ENCODE measurements at places on chromosomes 1 and 21. TPM values are rescaled to one million over a fixed set of nuclear protein-coding genes. Genes with fewer than 3 reads are reported as not detected.

The FCRL1 gene
- total RNA-seq: 1.4 TPM

The S100A12 gene
- total RNA-seq: 22.8 TPM

The SPRR4 gene
- total RNA-seq: not detected

The ADCY10 gene
- 0.29 TPM for total RNA-seq

The IFI44 gene
- 63.2 TPM for total RNA-seq

The RNU1-2 gene
- total RNA-seq: 6,622 TPM

GRCh38 chr1:207670192-207670591 is 25.3 kb downstream of the CR1L start:
- H3K4me3 ChIP-seq: no peak overlapping the region
- H3K27me3 ChIP-seq: peaks cover 44% of the 10 kb centered on the region
- DNase-seq: no peak
- peaks cover 3% of the 10 kb centered on the region for H3K4me1 ChIP-seq
- H3K36me3 ChIP-seq: no peaks in the 10 kb centered on the region
- no peak overlapping the region for H3K27ac ChIP-seq

DNA sequence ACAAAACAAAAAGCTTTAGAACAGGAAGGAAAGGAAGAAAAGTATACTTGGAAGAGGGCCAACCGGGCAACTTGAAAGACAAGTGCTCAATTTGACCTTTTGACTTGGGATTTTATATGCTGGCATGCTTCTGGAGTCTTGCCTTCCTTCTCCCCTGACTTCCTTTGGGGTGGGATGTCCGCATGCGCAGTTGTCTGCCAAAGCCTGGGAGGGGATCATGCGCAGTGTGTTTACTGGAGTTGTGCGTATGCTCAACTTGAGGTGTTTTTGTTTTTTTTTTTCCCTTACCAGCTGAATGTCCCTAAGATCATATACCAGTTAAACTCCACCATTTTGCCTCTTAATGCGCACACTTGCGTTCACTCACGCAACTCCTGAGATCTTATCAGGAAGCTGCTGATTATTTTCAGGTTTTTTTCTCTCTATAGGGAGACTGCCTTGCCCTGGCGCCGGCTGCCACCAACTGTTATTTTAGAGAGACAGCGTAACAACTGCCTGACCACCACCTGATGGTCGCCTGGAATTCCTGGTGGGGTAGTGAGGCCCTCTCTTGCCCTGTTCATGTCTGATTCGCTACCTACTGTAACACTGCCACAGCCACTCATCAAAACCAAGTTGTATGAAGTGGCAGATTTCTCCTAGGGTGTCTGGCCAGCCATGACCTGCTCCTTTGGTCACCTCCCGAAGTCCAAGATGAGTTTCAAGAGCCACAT is 138.7 kb upstream of the ZNF644 start:
- DNase-seq: no peak
- H3K36me3 ChIP-seq: no peaks in the 10 kb centered on the region
- no peaks in the 10 kb centered on the region for H3K27me3 ChIP-seq
- peaks cover 4% of the 10 kb centered on the region for H3K4me1 ChIP-seq
- no peak overlapping the region for H3K4me3 ChIP-seq
- no peak overlapping the region for H3K27ac ChIP-seq

DNA sequence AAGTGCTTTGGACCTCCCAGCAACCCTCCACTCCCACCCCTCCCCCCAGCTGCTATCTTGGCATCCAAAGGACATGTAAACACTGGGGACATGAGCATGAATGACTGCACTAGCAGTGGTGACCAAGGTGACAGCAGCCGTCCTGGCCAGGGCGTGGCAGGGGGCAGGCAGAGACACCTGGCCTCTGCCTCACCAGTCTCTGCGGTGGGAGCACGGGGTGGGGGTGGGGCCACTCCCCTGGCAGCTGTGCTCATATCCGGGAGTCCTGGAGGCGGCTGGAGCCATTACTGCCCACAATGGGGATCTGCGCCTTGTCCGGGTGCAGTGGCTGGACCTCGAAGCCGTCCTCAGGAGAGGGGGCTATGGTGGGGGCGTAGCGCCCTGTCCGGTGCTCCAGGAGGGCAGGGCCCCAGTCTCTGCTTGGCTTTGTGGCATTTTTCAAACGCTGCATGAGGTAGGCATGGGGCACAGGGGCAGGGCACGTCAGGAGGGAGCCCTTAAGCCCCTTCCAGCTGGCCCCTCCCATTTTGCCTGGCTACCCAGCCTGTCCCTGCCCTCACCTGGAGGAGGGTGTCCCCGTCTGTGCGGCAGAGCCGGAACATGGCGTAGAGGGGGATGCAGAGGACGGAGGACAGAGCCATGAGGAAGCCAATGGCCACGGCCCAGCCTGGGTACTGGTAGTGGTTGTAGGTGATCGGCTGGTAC is 6.0 kb downstream of the CCDC24 start:
- H3K4me3 ChIP-seq: no peak overlapping the region
- no peaks in the 10 kb centered on the region for H3K27me3 ChIP-seq
- no peaks in the 10 kb centered on the region for H3K4me1 ChIP-seq
- DNase-seq: no peak
- H3K27ac ChIP-seq: no peak overlapping the region

DNA sequence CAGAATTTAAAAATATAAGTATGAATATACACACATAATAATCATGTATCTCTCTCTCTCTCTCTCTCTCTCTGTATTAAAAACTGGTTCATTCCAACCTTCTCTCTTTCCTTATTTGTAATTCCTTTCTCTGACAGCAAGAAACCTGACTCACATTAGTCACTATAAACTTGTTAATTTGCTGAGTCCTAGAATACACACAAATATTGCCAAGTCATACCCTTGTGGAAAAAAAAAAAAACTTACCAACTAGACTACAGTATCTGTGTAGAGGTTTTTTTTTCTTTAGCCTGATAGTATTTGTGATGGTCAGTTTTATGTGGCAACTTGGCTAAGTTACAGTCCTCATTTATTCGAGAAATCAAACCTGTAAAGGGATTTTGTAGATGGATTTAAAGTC is 26.3 kb upstream of the NHLH2 start:
- H3K27me3 ChIP-seq: no peaks in the 10 kb centered on the region
- H3K4me1 ChIP-seq: no peaks in the 10 kb centered on the region
- no peak overlapping the region for H3K27ac ChIP-seq
- DNase-seq: no peak

- H3K27ac ChIP-seq: peak overlapping the region; percentile 0
- no peak overlapping the region for H3K4me3 ChIP-seq
- H3K4me1 ChIP-seq: no peaks in the 10 kb centered on the region
- H3K36me3 ChIP-seq: no peaks in the 10 kb centered on the region
Observed at GRCh38 chr1:193539731-193540459, 353.5 kb upstream of the B3GALT2 start.

- H3K36me3 ChIP-seq: no peaks in the 10 kb centered on the region
- no peak overlapping the region for H3K4me3 ChIP-seq
- H3K27me3 ChIP-seq: no peaks in the 10 kb centered on the region
- DNase-seq: no peak
- no peaks in the 10 kb centered on the region for H3K4me1 ChIP-seq
Observed at GRCh38 chr21:22842875-22843274, 1844.7 kb downstream of the NCAM2 start.

DNA sequence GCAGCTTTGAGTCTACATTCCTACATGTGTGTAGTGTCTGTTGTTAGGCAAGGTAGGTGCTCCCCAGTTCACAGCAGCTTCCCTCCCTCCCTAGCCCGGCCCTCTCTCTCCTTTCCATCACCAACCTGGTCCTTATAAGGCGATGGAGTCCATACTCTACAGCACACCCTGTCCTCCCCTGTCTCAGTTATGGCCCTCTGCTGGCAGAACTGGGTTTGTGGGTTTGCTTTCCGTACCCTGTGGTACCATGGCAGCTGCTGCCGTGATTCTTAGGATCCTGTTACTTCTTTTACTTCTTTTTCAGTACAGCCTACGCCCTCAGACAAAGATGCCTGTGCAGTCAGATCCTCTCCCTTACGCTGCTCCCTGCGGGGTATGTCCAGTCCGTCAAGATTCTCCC is 31.7 kb downstream of the AK5 start:
- no peaks in the 10 kb centered on the region for H3K27me3 ChIP-seq
- DNase-seq: no peak
- H3K36me3 ChIP-seq: no peaks in the 10 kb centered on the region
- no peak overlapping the region for H3K4me3 ChIP-seq
- no peaks in the 10 kb centered on the region for H3K4me1 ChIP-seq

GRCh38 chr1:147798731-147799130 is 38.3 kb upstream of the GJA5 start:
- DNase-seq: no peak
- H3K36me3 ChIP-seq: no peaks in the 10 kb centered on the region
- H3K27ac ChIP-seq: no peak overlapping the region
- no peaks in the 10 kb centered on the region for H3K4me1 ChIP-seq
- H3K27me3 ChIP-seq: no peaks in the 10 kb centered on the region

DNA sequence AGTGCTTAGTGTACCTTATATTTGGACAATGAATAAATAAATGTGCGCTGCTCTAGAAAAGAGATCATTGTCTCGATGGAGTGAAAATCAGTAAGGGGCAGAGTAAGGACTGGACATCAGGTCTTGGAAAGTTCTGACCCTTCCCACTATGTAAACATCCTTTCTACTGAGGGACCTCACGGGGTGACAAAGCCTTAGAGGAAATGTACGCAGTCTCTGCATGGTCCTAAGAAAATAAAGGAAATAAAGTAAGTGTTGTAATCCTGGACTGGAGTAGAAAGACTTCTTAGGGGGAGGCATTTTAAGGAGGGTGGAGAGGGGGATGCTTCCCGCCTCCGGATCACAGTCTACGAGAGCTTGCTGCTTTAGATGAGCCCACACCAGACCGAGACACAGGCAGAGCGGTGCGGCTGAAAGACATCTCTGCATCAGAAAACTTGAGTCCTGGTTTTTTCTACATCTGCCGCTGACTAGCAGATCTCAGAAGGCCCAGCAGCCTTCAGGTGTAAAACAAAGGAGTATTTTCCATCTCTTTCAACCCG is 22.3 kb upstream of the GPR137B start:
- H3K4me3 ChIP-seq: no peak overlapping the region
- no peak for DNase-seq
- H3K36me3 ChIP-seq: no peaks in the 10 kb centered on the region
- no peak overlapping the region for H3K27ac ChIP-seq
- H3K27me3 ChIP-seq: no peaks in the 10 kb centered on the region
- no peaks in the 10 kb centered on the region for H3K4me1 ChIP-seq

DNA sequence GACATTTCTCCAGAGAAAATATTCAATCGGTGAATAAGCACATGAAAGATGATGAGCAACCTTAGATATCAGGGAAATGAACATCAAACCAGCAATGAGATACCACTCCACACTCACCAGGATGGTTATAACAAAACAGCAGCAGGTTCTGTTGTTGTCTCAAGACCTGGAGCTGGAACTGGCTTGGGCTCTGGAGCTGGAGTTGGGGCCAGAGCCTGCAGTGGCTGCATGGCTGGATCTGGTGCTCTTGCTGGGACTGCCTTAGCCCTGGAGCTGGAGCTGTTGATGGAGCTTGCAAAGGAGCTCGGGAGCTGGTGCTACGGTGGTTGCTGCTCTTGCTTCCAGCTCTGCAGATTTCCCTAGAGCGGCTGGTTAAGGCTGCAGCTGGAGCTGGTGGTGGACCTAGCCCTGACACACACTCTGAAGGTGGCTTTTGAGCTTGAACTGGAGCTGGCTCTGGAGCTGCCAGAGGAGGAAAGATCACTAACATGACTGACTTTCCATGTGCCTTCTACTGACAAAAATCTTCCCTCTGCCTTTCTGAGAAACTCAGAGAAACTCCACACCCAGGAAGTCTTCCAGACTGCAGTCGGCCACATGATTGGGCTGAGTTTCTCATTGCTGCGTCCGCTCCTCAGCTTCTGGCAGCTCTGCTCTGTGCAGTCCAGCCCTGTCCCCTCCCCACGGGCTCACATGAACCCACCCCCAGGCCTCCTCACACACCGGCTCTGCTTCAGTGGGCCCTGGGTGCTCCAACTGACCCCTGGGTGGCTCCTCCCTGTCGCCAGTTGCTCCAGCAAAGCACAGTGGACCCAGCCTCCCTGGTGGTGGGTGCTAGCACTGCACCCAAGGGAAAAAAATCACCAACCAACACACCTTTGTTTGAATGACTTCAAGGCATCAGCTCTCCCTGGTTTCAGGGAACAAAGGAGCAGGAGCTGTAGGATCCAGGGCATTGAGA is 139.1 kb upstream of the FMN2 start:
- no peak overlapping the region for H3K4me3 ChIP-seq
- DNase-seq: no peak
- no peaks in the 10 kb centered on the region for H3K36me3 ChIP-seq
- H3K27ac ChIP-seq: no peak overlapping the region

DNA sequence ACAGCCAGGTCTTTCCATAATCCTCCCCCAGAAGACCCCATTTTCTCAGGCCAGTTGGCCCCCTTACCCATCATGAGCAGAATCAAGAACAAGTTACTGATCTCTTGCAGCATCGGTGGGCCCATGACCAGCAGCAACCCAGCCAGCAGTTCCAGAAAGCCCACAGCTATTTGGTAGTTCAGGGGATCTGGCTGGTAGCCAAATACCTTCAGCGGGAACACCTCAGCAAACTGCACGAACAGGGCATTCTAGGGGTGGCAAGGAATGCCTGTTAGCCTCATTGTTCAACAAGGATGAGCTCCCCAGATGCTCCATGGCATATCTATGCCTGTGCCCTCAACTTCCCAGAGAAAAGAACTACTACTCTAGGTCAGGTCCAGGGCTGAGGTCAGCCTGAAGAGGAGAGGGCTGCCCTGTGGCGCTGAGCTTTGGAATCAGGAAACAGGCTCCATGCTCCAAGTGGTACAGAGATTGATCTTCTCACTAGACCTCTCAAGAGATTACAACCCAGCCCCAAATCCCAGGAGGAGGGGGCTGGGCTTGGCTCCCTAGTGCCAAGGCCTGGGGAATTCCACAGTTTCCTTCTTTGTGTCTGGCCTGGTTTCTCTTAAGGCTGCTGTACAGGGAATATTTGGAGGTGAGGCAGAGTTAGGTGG is 1.3 kb downstream of the TMEM35B start:
- H3K27ac ChIP-seq: peak overlapping the region; percentile 90
- peak overlapping the region; percentile 84 for H3K4me3 ChIP-seq
- H3K36me3 ChIP-seq: peaks cover 18% of the 10 kb centered on the region
- DNase-seq: no peak

- no peaks in the 10 kb centered on the region for H3K36me3 ChIP-seq
- no peak overlapping the region for H3K27ac ChIP-seq
- no peak overlapping the region for H3K4me3 ChIP-seq
- no peaks in the 10 kb centered on the region for H3K4me1 ChIP-seq
- peak; percentile 55 for DNase-seq
Observed at GRCh38 chr21:44433791-44434567, 21.3 kb upstream of the LRRC3 start.

DNA sequence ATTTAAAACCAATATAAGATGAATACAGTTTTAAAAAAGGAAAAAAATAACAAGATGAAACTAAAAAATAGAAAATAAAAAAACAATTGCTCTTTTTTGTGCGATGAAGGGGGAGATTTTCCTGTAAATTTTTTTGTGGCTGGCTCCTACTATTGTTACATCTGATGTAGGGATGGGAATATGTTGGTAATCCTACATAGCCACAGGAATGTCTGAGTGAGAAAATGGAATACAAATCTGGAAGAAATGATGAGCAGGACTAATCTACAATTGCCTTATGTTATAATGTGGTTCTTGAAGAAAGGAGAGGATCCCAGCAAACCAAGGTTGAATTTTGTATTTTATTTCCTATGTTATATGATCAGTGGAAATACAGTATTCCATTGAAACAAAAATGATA is 40.9 kb downstream of the ATP6V1G3 start:
- H3K27me3 ChIP-seq: no peaks in the 10 kb centered on the region
- no peak overlapping the region for H3K27ac ChIP-seq
- no peak for DNase-seq
- H3K4me3 ChIP-seq: no peak overlapping the region
- no peaks in the 10 kb centered on the region for H3K36me3 ChIP-seq

- H3K36me3 ChIP-seq: no peaks in the 10 kb centered on the region
- no peak for DNase-seq
- H3K27me3 ChIP-seq: no peaks in the 10 kb centered on the region
- no peak overlapping the region for H3K4me3 ChIP-seq
- H3K4me1 ChIP-seq: no peaks in the 10 kb centered on the region
- H3K27ac ChIP-seq: no peak overlapping the region
Observed at GRCh38 chr1:165052936-165053335, 303.6 kb downstream of the LMX1A start.
